CD4-positive, alpha-beta T cell treated with Interleukin-6 at 100 ng/mL for 8 hours (primary cell): ENCODE measurements at places on chromosomes 7 and 10.

GRCh38 chr7:158760936-158761335 is 56.3 kb upstream of the NCAPG2 start:
- peak; percentile 32 for DNase-seq

GRCh38 chr7:26329520-26330255 is 38.0 kb downstream of the SNX10 start:
- no peak for DNase-seq

- DNase-seq: no peak
Measured at GRCh38 chr10:79168210-79168609, 99.4 kb downstream of the ZMIZ1 start.

DNA sequence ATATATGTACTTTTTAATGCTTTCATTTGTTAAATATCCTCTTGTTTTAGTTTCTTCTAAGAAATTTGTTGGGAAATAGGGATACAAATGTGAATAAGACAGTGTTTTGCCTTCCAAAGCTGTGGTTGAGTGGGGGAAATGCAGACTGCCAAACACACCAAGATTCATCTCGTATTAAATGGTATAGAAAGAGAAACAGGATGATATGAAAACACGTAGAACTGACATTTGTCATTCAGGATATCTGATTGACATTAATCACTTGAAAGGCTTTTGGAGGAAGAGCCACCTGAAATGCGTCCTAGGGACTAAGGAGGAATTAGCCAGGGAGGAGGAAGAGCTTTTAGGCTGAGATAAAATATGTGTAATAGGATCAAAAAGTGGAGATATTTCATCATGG is 287.4 kb upstream of the SEMA3C start:
- no peak for DNase-seq

- DNase-seq: no peak
Measured at GRCh38 chr7:46583656-46584055, 662.6 kb upstream of the IGFBP3 start.

- no peak for DNase-seq
Measured at GRCh38 chr10:58399410-58399809, 14.2 kb downstream of the TFAM start.

- DNase-seq: no peak
Measured at GRCh38 chr10:131799429-131799828, 101.4 kb upstream of the PPP2R2D start.

DNA sequence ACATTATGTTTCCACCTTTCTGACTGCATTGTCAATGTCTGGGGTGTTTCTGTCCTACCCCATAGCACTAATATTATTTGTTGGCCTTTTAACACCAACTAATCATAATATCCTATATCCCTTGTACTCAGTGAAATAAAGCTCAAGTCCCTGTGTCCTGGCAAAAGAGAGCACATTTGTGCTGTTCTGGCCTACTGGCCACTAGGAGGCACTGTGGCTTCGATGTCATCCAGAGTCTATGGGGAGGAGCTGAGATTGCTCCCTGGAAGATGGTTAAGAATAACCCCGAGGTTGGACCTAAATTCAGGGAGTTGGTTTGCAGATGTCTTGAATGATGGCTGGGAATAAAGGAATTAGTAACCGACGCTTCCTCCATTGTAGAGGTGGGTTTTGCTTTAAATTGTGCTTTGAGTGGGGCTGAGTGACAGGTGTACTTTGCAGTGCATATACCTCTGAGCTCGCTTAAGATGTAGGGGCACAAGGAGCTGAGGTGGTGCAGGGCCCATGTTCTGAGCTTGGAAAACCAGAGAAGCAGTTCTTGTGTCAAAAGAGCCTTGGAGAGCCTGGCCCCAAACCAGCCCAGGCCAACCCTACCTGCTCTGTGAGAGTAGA is 191.2 kb upstream of the PRSS1 start:
- peak; percentile 42 for DNase-seq

GRCh38 chr10:43421519-43421918 is 12.5 kb upstream of the HNRNPF start:
- DNase-seq: no peak

DNA sequence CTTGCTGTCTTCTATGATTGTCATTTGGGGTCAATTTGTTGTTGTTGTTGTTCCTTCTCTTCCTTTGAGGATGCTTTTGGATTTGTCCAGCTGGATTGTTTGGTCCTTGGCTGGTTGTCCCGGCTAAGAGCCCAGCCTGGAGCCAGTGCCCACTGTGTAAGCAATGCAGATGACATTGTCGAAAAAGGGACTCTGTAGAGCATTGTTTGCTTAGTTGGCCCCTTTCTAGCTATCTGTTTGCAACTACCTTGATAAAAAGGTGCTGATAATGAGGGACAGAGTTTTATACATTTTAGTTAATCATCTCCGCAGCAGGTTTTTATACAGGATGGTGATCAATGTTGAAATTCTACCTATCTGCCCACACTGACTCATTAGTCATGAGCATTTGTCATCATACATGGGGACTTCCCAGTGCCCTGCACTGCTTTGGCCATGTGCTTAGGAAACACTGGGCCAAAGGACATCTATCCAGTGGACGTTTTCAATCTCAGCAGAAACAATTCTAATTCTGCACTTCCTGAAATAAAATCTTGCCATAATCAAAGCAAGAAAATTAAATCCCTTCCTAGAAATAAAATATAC is 311.9 kb downstream of the GRM8 start:
- DNase-seq: no peak

DNA sequence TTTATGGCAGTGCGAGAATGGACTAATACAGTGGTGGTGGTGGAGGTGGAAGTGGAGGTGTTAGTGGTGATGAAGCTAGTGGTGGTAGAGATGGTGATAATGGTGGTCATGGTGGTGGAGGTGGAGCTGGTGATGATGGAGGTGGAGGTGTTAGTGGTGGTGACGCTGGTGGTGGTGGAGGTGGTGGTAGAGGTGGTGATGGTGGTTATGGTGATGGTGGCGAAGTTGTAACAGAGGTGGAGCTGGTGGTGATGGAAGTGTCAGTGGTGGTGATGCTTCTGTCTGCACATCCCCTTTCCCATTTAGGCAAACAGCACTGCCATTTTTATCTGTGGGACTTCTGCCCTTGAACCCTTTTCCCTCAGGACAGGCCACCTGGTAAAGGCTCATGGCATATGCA is 7.4 kb upstream of the PTPRN2 start:
- DNase-seq: peak; percentile 31

DNA sequence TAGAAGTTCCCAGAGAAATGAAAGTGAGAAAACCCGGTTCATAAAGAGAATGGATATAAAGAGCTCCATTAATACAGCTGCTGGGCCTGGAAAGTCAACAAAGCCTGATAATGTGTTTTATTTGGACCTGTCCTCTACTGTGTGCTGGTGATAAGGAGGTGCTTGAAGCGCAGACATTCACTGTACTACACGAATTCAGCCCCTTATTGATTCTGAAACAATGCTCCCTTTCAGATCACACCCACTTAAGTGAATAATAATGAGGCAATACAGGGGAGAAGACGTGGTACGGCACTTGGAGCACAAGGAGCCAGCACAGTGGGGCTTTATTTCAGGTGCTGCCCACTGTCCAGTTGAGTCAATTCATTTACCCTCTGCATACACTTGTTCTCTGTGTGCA is 260.8 kb downstream of the FGFR2 start:
- no peak for DNase-seq

GRCh38 chr10:79444199-79445119 is 965 bp downstream of the ZCCHC24 start:
- DNase-seq: peak; percentile 23

GRCh38 chr10:127577376-127578258 is 28.5 kb downstream of the NPS start:
- DNase-seq: no peak
